Renal cortex interstitium (tissue), 15 donors: ENCODE measurements at places on chromosomes 2 and 18.

DNA sequence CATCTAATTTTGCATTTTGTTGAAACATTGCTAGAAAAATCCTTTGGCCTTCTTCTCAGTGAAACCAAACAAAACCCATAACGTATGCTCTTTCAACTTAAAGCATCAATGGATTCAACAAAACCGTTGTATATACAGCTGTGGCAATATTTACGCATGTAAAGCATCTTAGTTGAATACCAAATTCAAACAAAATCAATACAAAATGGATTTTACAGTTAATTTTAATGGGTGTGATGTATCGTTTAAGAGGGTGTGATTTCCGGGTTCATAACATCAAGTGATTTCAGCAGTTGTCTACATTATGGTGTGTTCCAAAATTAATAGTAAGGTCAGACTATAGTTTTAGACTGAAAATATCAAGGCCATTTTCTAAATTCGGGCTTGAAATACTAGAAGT, 198.2 kb downstream of the TGIF1 start:
- DNase-seq = no peak

DNA sequence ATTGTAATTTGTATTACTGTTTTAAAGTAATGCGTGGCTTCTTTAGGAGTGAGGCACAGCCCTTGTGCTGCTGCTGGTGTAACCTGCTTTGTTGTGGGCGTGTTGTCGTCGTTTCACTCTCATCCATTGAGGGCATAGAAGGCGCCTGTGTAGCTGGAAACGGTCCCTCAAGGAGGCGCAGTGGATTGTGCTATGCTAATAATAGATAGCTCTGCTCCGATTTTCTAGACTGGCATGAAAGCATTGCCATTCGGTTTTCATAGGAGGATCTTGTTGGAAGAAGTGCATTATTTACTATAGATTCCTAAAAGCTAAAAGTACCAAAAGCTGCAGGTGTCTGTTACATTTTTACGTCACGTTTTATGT, 17.9 kb downstream of the RAB12 start:
- DNase-seq = no peak

DNA sequence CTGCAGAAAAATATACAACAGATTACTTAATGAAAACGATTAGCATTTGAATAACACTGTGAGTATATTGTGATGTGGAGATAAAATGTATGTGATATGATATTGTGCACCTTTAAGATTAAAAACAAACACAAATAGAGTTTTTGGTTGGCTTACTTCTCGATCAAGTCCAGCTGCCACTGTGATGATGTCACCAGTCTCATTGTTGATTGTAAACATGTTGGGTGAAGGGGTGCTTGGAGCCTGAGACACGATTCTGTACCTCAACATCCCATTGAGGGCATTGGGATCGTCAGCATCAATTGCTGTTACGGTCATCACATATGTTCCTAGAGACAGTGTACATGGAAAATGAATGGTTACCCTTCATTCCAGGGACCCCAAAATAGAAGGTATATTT, 174.1 kb downstream of the CDH2 start:
- DNase-seq = no peak

DNA sequence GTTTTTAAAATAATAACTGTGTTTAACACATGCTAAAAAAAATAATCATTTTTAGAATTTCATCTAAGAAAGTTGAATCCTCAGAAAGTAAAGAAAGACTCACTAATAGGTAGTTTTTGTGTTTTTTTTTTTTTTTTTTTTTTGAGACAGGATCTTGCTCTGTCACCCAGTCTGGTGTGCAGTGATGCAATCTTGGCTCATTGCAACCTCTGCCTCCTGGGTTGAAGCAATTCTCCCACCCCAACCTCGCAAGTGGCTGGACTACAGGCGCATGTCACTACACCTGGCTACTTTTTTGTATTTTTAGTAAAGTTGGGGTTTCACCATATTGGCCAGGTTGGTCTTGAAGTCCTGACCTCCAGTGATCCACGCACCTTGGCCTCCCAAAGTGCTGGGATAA, 7.1 kb downstream of the CKAP2L start:
- no peak for DNase-seq

GRCh38 chr2:220029013-220029412, 401.6 kb downstream of the SLC4A3 start:
- no peak for DNase-seq

- no peak for DNase-seq
Measured at GRCh38 chr2:187654535-187654934, 100.3 kb upstream of the TFPI start.

DNA sequence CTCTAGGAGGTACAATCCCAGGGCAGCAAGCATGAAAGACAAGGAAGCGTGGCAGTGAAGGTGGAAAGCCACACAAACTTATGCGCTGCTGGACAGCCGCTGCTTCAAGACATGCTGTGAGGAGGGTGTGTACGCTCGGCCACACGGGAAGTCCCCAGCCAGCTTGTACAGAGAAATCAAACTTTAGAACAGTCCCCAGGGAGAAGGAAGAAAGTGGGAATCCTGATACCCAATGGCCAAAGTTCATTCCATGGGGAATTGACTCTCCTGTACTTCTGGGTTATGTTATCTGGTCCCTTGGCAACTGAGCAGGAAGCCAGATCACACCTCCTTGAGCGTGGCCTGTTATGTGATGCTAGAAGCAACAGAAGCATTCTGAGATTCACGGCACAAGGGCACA, 86.1 kb upstream of the BOD1L2 start:
- DNase-seq = no peak

- no peak for DNase-seq
Measured at GRCh38 chr2:155404433-155405002, 706.0 kb downstream of the KCNJ3 start.

GRCh38 chr2:230423851-230424458, 8.0 kb downstream of the SP100 start:
- no peak for DNase-seq

DNA sequence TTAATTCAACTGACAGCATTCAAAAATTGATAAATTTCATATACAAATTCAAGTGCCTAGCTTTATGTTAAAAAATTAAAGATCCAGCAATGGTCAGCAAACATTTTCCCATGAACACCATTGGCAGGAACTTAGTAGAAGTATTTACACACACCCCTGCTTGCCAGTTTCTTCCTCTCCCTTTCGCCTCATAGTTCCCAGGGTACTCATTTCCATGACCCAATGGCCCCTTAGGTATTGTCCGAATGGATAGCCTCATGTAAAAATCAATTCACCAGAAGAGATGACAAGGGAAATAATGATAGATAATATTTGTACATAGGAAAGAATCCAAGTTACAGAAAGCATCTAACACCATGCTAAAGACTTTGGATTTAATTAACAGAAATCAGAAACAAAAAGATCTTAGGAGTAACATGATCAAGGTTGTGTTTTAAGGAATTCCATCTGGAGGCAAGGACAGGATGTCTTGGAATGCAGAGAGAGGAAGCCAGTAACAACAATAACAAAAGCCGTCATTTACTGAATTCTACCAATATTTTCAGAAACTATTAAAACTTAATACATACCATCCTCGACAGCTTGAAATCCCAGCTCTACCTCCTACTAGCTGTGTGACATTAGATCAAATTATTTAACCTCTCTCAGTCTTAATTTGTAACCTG, 423.0 kb downstream of the IRS1 start:
- DNase-seq = no peak

DNA sequence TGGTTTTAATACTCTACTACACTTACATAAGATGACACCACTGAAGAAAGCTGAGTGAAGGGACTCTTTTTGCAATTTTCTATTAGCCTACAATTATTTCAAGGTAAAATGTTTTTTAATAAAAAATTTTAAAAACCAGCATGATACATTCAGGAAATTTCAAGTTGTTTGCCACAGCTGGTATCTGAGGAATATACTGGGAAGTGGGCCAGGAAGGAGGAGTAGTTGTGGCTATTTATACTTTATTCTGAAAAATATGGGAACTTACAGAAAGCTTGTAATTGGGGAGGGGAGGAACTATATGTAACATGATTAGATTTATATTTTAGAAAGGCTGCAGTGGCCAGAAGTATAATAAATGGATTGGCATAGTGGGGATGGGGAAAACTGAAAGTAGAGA, 40.8 kb downstream of the WDR35 start:
- DNase-seq = no peak

DNA sequence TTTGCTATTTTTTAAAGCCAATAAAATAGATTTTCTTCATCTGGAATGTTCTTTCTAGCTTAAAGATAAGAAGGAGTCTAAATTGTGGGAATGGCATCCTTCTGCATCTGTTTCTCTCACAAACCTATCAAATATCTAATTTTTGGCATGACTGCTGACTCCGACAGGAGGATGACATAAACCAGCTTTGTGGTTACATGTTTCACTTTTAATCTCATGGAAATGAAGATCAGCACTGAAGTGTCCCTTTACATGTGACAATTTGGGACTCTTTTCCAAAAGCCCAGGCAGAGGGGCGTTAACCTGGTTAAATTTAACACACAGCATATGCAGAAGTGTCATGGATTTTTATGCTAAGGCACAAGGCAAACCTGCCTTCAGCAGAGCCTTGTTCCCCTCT, 694.7 kb downstream of the ARHGAP15 start:
- no peak for DNase-seq

DNA sequence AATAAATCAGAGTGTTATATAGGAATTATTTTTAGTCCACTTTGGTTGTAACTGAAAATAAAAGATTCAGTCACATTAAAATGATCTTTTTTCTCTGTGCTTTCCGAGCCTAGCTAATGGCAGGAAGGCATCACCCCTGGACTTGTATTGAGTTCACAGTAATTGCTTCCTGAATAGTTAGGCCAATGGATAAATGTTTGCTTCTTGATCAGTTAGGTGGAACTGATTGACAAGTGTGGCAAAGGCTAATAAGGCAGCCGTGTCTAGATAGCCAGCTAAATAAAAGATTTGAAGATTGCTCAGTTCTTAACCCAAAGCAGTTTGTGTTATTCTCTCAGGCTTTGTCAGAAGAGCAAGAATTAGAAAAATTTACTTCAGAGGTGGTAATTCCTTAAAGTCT, 20.8 kb downstream of the FAM171B start:
- DNase-seq = no peak

GRCh38 chr2:44291281-44292248, 16.3 kb downstream of the SLC3A1 start:
- peak; percentile 59 for DNase-seq

DNA sequence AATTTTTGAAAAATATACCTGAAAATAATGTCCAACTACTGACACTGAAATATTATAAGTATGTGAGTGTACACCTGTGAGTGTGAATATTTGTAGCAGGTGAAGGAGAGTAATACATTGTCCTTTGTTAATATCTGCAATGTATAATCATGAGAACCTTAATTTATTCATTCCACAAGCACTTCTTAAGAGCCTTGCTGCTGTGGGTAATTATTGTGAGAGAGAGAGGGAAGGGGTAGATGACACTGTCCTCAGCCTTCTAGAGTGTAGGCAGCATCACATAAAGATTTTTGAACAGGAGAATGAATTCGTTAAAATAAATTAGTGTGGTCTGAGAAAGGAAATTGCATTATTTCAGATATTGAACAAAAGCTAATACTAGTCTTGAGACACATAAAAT, 157.2 kb downstream of the MAP2 start:
- DNase-seq = no peak

DNA sequence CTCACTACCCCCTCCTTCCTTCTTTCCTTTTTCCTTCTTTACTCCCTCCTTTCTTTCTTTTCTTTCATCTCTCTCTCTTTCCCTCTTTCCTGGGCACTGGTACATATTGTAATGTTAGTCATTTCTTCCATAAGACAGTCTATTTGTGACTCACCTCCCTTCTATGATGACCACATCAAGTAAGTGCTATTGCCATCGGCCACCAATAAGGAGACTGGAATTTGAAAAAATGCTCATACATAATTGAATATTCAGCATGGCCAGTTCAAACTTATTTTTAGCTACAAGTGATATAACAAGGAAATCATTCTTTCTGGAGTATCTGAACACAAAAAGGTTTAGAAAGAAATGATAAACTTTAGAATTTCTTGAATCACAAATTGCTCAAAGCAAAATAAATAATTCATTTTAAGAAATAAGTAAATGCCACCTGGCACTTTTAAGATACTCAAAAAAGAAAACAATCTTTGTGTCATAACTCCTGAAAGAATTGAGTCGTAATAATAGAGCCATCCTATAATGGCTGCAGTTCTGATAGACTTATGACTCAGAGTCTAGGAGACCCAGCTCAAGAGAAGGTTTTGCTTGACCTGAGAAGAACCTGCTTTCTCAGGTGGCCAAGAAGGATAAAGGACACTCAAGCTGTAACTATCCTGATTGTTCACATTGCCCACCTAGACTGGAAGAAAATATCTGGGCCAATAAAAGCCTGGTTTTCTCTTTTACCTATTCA, 51.6 kb upstream of the CCBE1 start:
- DNase-seq = no peak

DNA sequence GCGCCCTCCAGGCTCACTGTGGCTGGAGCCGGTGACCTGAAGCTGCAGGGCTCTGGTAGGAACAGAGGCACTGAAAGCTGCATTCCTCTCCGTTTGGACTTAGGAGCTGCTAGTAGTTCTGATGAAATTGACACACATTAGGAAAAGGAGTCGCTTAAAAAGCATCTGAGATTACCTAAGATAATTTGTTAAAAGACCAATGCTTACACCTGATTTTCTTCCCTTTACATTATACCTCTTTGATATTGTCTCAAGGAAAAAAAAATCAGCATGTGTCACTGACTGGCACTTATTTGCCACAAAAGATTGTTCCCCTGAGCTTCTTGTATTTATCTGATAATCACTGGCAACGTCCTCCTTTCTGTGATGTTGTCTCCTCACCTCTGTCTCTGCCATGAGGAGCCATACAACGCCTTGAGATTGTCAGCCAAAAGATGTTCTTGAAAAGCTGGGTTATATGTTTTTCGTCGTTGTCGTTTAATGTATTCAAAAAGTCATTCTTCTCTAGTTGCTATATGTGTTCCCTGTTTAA, 618 bp upstream of the CHN1 start:
- no peak for DNase-seq

DNA sequence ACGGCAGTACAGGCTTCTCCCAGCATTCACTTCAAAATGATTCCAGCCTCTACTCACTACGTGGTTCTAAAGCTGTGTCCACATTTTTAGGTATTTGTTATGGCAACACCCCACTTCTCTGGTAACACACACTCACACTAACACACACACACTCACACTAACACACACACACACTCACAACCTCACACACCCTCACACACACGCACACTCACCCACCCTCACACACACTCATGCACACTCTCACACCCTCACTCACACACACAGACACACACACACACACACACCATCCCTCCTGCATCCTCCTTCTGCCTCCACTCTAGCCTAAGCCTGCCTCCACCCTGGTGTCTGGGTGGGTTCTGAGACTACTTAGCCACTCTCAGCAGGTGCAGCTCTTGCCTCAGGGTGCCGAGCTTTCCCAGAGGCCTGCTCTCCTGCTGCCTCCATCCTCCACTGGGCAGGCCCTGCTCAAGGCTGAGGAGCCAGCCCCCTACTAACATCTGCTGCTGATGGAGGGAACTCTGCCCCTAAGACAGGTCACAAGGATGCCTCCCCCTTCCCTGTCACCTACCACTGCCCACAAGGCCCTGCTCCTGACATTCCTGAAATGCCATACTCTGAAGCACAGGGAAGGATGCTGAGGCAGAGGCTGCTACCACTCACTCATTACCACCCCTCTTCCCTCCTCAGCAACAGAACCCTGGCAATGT, 63.9 kb downstream of the NCAPH start:
- no peak for DNase-seq
